ENCODE measurements at places on chromosomes 6 and 20.
A peak's percentile ranks its signal among the peaks of the same experiment; 100 is the strongest.

GRCh38 chr6:329888-330691 is 37.8 kb downstream of the DUSP22 start:
- DNase-seq: no peak

DNA sequence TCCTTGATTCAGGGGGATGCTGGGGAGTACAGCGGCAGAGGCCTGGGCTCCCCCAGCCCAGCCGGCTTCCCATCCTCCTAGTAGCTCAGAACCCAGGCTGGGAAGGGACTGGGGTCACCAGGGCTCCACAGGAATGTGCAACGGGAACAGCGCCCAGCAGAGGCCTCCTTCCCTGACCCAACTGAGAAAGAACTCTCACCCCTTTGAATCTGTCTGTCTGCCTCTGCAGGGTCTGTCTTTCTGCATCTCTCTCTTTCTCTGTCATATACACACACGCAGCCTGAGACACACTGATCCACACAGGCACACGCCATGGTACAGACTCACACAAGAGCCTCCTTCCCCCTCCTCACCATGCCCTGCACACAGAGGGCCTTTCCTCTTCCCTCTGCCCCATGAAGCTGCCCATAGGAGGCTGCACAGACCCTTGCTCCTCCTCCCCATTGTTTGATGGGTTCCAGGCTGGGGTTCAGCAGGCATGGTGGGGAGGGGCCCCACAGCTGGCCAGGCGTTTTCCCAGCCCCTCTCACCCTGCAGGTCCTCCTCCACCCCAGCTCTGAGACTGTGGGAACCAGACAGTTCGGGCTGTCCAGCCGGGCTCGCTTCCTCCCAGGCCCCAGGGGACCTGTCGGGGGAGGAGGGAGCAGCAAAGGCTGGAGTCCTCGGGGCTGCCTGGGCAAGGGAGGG is 2.8 kb downstream of the FOXS1 start:
- DNase-seq: no peak

- DNase-seq: no peak
These were observed 72.1 kb upstream of the EPB41L1 start for GRCh38 chr20:36082315-36082915.

GRCh38 chr6:28638787-28639430 is 113.2 kb downstream of the GPX5 start:
- no peak for DNase-seq

GRCh38 chr6:26445934-26446667 is 5.8 kb downstream of the BTN3A3 start:
- DNase-seq: no peak

DNA sequence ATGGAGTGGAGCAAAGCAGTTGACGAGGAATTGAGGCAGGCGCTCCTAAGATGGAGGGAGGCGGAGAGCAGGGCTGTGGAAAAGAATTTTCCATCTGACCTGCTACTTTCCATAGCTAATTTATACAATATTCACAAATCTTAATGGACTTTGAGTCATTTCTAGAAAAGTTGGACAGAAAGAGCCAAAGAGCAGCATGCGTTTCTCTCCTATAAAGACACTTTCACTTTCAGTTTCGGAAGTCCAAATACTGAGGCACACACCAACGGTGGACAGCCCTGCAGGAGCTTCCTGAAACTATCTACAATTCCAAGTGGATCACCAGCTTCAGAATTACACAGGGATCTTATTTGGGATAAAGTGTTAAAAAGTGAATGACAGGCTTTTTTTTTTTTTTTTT is 43.5 kb downstream of the PANK2 start:
- DNase-seq: peak; percentile 59

GRCh38 chr20:10536531-10536930 is 101.4 kb downstream of the SLX4IP start:
- no peak for DNase-seq

DNA sequence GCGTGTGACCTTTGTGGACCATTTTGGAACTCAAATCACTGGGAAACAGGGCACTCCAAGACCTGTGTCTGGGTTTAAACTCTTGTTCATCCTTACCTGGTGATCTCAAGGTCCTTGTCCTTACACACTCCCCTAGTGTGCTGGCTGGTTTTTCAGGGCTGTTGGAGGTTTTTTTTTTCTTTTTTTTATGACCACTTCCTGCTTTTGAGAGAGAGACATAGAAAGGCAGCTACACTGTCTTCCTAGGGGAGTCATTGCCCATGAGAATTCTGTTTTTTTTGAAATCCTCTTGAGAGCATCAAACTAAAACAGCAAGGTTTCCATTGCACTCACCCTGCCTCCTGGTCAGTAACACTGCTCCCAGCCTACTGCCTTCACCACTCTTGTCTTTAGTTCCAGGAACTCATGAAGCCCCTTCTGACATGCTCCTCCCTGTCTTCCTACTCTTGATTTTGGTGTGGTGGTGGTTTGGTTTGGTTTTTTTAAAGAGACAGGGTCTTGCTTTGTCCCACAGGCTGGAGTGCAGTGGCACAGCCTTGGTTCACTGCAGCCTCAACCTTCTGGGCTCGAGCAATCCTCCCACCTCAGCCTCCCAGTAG is 28.6 kb downstream of the PRPH2 start:
- DNase-seq: peak; percentile 46

GRCh38 chr6:127103482-127103881 is 15.0 kb upstream of the RSPO3 start:
- no peak for DNase-seq

DNA sequence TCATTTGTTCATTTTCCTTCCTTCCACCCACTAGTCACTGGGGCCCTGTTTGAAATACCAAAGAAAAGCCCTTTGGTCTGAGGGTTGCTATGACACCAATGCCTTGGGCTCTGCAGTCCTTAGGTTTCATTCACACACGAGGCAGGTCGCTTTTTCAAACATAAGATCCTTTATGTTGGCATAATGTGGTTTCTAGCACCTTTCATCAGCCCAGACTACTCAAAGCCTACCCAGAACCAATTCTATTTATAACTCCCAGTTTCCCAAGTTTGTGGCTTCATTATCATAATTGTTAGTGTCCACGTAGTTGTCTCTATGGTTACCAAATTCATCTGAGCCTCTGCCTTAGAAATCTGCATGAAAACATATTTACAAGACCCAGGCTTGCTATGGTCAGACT is 6.6 kb upstream of the TP53RK start:
- no peak for DNase-seq

- no peak for DNase-seq
These were observed 39.0 kb upstream of the ECHDC1 start for GRCh38 chr6:127382413-127382812.

DNA sequence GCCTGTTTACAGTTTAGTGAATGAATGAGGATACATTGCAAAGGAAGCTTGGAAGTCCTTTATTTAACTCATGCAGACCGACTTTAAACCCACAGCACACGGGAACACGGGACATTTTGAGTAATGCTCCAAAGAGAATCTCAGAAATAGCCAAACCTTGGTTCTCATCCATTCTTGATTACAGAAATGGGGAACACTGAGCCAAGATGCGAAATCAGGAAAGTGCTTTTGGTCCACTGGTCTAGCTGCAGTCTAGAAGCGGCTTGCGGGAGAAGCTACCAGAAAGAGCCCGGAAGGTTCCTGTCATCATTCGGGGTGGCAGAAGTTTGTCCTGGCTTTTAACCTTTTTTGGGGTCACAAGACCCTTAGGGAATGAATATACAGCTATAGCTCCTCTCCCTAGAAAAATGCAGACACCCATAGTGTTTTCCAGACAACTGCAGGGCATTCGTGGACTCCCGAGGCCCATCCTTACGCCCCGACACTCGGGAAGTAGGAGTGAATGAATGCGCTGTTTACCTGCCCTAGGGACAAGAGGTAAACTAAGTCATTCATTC is 475 bp upstream of the TMEM181 start:
- no peak for DNase-seq

- peak; percentile 41 for DNase-seq
These were observed 202.3 kb downstream of the DLL1 start for GRCh38 chr6:170088582-170088955.

- no peak for DNase-seq
These were observed 69.0 kb upstream of the ZNF217 start for GRCh38 chr20:53662595-53662994.

DNA sequence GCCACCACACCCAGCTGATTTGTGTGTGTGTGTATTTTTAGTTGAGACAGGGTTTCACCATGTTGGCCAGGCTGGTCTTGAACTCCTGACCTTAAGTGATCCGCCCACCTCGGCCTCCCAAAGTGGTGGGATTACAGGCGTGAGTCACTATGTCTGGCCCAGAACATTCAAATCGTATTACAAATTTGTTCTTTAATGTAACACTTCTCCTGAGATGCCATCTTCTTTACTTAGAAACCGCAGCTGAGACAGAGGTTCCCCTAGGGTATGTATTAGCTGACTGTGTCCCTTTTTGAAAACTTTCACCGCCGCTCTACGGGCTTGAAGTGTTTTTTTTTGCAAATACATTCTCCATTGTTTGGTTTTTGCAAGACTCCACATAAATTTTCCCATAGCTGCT is 62.6 kb downstream of the TOX2 start:
- no peak for DNase-seq

GRCh38 chr20:22914291-22914690 is 120.8 kb upstream of the SSTR4 start:
- no peak for DNase-seq

- DNase-seq: no peak
These were observed 281.8 kb downstream of the GMDS start for GRCh38 chr6:1963596-1963995.

DNA sequence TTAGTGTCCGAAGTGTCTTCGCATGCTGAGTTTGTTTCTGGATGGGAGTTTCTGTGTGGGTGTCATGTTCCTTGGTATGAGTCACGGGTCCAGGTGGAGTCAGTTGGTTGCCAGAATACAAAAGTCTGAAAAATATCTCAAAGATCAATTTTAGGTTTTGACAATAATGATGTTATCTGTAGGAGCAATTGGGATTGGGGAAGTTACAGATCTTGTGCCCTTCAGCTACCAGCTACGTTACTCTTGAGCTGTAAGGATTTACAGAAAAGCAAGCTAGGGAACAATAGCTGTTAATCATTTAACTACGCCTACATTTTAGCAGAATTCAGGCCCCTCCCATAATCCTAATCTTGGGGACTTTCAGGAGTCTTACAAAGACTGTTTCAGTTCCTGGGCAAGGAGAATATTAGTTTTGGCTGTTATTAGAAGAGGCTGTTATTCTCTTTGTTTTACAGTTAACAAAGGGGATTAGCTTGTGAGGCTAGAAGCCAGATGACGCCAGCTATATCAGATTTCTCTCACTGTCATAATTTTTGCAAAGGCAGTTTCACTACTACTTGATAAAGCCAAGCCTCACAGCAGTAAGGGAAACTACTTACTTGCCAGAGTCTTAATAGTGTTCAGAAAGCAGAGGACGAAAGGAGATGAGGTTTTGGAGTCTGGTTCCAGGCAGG is 15.4 kb upstream of the SLC22A16 start:
- no peak for DNase-seq

GRCh38 chr6:108091288-108091687 is 16.7 kb upstream of the OSTM1 start:
- DNase-seq: no peak

DNA sequence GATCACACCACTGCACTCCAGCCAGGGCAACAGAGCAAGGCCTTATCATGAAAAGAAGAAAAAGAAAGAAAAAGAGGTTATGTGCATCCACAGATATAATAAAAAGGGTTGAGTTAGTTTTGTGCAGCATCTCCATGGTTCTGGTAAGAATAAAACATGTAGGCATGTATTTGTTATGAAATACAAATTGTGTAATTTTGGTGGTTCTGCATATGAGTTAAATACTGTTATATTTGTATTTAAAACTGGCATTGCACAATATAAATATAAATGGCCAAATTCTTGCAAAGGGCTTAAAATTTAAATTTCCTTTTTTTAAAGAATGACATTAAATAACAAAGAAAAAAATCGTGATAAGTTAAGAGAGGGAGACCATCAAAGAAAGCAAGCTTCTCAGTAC is 159.1 kb upstream of the PREP start:
- DNase-seq: no peak

- DNase-seq: no peak
These were observed 91.8 kb upstream of the NHSL1 start for GRCh38 chr6:138590796-138591709.

GRCh38 chr6:12414096-12414675 is 124.0 kb downstream of the EDN1 start:
- no peak for DNase-seq

- no peak for DNase-seq
These were observed 169.7 kb downstream of the EYA4 start for GRCh38 chr6:133410638-133411435.

- DNase-seq: peak; percentile 71
These were observed 55.7 kb upstream of the TNFAIP3 start for GRCh38 chr6:137811121-137811915.

GRCh38 chr20:59004763-59005522 is 2.1 kb downstream of the CTSZ start:
- peak; percentile 74 for DNase-seq

DNA sequence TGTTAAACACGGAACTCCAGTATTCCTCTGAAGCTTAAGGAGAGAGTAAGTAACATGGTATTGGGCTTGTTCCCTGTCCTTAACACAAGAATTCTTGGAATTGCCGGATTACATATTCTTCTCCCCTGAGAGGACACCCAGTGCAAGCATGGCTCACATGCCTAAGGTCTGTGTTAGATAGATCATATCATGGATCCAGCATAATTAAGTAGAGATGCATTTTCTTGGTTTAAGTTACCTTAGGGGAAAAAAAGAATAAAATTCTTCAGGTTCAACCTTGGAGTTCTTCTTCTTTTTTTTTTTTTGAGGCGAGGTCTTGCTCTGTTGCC is 53.9 kb downstream of the AKAP12 start:
- no peak for DNase-seq

DNA sequence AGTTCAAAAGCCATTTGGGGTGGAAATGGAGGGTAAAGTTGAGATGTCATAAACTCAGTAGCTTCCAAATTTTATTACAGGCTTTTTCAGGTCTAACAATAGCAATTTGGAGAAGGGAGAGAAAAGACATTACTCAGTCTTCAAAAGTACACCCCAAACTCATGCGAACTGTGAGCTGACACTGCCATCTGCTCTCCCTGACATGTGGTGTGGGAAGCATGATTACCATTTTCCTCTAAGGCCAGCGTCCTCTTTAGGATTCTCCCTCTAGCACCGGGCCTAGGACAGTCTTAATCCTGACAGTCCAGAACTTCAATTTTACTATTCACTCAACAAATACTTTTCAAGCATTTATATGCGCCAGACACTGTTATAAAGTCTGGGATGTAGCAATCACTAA is 536.0 kb upstream of the JARID2 start:
- no peak for DNase-seq

- DNase-seq: peak; percentile 41
These were observed 843 bp upstream of the HEY2 start for GRCh38 chr6:125748406-125749172.

- no peak for DNase-seq
These were observed 190.1 kb downstream of the KCNQ5 start for GRCh38 chr6:72811971-72812421.

- DNase-seq: no peak
These were observed 30.8 kb upstream of the RUNX2 start for GRCh38 chr6:45297320-45297719.

- no peak for DNase-seq
These were observed 221.9 kb upstream of the OPRM1 start for GRCh38 chr6:153817173-153817572.

GRCh38 chr6:17527076-17527475 is 73.0 kb upstream of the FAM8A1 start:
- DNase-seq: no peak

- no peak for DNase-seq
These were observed 34.6 kb downstream of the QKI start for GRCh38 chr6:163449076-163449475.

Measured in natural killer cell (primary cell).